ENCODE measurements at places on chromosomes 5 and 9. TPM values are rescaled to one million over a fixed set of nuclear protein-coding genes. Genes with fewer than 3 reads are reported as not detected.

The CAVIN4 gene
- total RNA-seq = 0.53 TPM

The LHX3 gene
- 0.09 TPM for total RNA-seq

The PCDHGC3 gene
- 6.8 TPM for total RNA-seq

The IFNK gene
- not detected for total RNA-seq

The PCSK1 gene
- 0.56 TPM for total RNA-seq

The C5orf52 gene
- not detected for total RNA-seq

The EIF4EBP3 gene
- total RNA-seq = 2.2 TPM

The NFIB gene
- total RNA-seq = 12.8 TPM

The TLE1 gene
- 87.1 TPM for total RNA-seq

The IFNB1 gene
- not detected for total RNA-seq

The SLC25A2 gene
- total RNA-seq = not detected

The PHPT1 gene
- total RNA-seq = 287 TPM

The SPINK4 gene
- total RNA-seq = not detected

The TAF1L gene
- total RNA-seq = not detected

The CCL28 gene
- 0.31 TPM for total RNA-seq

The SLC46A2 gene
- not detected for total RNA-seq

The CDC25C gene
- total RNA-seq = 12.0 TPM

The PDE4D gene
- 60.6 TPM for total RNA-seq

The RIC1 gene
- 10.2 TPM for total RNA-seq

The PSD2 gene
- 0.03 TPM for total RNA-seq

The PROB1 gene
- 0.36 TPM for total RNA-seq

The RHOBTB3 gene
- 7.9 TPM for total RNA-seq

The FAM221B gene
- total RNA-seq = not detected

The NIM1K gene
- 0.14 TPM for total RNA-seq

The TLR4 gene
- 0.08 TPM for total RNA-seq

The MCTP1 gene
- 8.9 TPM for total RNA-seq

The C8G gene
- total RNA-seq = 1.1 TPM

The STC2 gene
- 104 TPM for total RNA-seq

The BBLN gene
- 64.3 TPM for total RNA-seq

The HTR4 gene
- total RNA-seq = not detected

The ELAVL2 gene
- not detected for total RNA-seq

The PTGDS gene
- not detected for total RNA-seq

The CNTFR gene
- total RNA-seq = 0.20 TPM

The PRUNE2 gene
- total RNA-seq = not detected

The GRM6 gene
- total RNA-seq = not detected

The PIP5KL1 gene
- 2.1 TPM for total RNA-seq

The PHF24 gene
- total RNA-seq = 0.07 TPM

The NTNG2 gene
- total RNA-seq = 2.5 TPM

The ZFP2 gene
- total RNA-seq = 0.05 TPM

The TTC39B gene
- total RNA-seq = 1.0 TPM

The BARHL1 gene
- total RNA-seq = not detected
